ENCODE measurements at places on chromosomes 3 and 15.

- no peak for DNase-seq
These were observed 195.4 kb upstream of the LPP start for GRCh38 chr3:187958432-187959003.

DNA sequence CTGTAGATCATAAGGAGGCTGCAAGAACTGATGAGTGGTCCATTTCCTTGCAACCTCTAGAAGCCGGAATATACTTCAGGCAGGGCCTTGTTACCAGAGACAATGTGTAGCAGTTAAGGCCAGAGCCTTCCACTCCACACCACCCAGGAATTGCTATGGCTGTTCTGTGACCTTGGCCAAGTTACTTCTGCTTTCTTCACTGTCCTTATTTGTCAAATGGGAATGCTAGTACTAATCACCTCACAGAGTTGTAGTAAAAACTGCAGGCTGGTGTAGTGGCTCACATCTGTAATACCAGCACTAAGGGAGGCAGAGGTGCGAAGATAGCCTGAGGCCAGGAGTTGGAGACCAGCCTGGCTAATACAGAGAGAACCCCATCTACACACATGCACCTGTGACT lies 28.7 kb upstream of the RPN1 start:
- peak; percentile 67 for DNase-seq

GRCh38 chr3:48429960-48430707 lies at the start of gene PLXNB1:
PLXNB1 (minus strand) TSS chr3:48430086; CDS start chr3:48424611, 5,475 bp downstream.
- peak; percentile 84 for DNase-seq

DNA sequence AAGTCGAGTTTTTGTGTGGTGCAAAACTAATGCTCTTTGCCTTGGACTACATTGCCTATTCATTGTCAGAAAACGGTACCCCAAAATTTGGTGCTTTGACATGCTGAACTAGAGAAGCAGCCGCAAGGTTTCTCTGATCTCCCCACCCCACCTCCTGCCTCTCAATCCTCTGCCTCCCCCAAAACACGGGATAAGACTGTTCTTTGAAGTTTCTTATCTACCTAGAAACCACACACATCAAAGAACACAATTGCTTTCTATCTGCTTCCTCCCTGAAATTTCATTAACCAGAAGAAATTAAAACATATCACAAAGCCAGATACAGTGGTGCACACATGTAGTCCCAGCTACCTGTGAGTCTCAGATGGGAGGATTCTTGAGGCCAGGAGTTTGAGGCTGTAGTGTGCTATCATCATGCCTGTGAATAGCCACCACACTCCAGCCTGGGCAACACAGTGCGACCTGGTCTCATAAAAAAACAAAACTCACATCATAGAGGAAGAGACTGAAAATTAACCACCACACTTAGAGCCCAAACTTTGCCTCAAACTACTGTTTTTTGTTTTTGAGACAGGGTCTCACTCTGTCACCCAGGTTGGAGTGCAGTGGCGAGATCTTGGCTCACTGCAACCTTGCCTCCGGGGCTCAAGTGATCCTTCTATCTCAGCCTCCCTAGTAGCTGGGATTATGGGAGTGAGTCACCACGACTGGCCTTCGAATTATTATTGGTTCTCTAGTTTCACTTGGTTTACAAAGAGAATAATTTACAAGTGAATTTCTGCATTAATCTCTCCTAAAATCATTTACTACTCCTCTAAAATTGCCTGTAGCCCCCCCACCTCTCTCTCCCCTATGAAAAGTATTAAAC lies 2.7 kb upstream of the PCNP start:
- DNase-seq = no peak
